Astrocyte (in vitro differentiated cells and primary cell): ENCODE measurements at places on chromosomes 3 and 15. TPM values are rescaled to one million over a fixed set of nuclear protein-coding genes. Genes with fewer than 3 reads are reported as not detected.

DNA sequence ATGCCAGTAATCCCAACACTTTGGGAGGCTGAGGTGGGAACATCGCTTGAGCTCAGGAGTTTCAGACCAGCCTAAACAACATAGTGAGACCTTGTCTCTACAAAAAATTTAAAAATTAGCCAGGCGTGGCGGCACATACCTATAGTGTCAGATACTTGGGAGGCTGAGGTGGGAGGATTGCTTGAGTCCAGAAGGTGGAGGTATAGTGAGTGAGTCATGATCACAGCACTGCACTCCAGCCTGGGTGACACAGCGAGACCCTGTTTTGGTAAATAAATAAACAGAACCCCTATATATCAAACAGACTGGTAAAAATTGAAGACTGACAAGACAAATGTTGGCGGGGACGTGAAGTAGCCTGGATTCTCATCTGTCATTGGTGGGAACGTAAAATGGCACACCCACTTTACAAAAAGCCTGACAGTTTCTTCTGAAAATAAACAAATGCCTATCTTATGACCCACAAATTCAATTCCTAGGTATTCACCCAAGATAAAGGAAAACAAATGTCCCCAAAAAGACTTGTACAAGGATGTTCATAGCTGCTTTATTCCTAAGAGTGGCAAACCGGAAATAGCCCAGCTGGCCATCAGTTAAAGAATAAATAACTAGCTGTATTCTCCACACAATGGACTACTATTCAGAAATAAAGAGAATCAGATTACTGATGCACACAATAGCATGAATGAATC is 47.0 kb upstream of the GK5 start:
- peak; percentile 47 for DNase-seq

GRCh38 chr3:185517387-185518130 is 18.7 kb upstream of the TMEM41A start:
- DNase-seq = no peak

- DNase-seq = no peak
These were observed 2.9 kb downstream of the IFT57 start for GRCh38 chr3:108219336-108219735.

GRCh38 chr3:57852896-57853295 is 96.8 kb downstream of the SLMAP start:
- DNase-seq = peak; percentile 24

Gene LHFPL4
- 0.11 TPM in 1 of 2 replicates, not detected in the other for total RNA-seq

Gene SNURF
- 16.5 and 23.6 TPM in 2 replicates for total RNA-seq

Gene SLC2A2
- not detected in 2 replicates for total RNA-seq
